ENCODE measurements at places on chromosomes 5 and 9.

GRCh38 chr9:129520082-129520481 is 100.8 kb downstream of the C9orf50 start:
- no peak for DNase-seq

GRCh38 chr9:6184749-6185645 is 30.6 kb upstream of the IL33 start:
- DNase-seq: no peak

DNA sequence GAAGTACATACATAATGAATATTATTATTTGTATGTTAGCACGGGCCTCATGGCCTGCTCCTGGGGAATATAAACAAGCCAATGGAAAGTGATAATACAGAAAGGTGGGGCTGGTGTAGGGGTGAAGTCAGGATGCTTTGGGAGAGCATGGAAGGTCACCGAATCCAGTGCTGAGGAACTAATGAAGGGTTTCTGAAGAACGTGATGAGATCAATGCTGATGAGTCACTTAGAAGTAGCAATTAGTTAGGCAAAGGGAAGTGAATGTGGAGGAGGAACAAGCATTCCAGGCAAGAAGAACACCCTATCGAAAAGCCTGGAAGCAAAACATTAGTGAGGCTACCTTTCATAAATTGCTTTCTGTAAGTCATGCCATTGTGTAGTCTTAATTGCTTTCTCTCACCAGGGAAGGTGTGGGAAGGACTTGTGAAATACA is 2.1 kb downstream of the ANXA1 start:
- no peak for DNase-seq

DNA sequence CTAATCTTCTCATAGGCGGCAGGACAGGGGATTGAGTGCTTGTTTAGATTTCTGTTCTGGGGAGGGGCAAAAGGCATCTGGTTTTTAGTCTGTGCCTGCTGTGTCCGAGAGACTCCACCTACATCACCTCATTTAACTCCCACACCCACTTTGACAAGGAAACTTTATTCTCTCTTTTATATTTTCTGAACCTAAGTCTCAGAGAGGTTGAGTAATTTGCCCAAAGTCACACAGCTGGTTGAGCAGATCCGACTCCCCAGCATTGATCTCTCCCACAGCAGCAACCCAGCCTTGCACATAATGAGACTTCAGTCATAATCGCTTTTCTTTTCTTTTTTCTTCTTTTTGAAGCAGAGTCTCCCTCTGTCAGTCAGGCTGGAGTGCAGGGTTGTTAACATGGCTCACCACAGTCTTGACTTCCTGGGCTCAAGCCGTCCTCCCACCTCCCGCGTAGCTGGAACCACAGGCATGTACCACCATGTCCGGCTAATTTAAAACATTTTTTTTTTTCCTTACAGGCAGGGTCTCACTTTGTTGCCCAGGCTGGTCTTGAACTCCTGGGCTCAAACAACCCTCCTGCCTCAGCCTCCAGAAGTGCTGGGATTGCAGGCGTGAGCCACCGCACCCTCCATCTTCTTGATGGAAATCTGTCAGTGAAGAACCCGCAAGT is 36.5 kb upstream of the ANKRD33B start:
- no peak for DNase-seq

- DNase-seq: no peak
Measured at GRCh38 chr5:13186177-13186576, 758.3 kb downstream of the DNAH5 start.

DNA sequence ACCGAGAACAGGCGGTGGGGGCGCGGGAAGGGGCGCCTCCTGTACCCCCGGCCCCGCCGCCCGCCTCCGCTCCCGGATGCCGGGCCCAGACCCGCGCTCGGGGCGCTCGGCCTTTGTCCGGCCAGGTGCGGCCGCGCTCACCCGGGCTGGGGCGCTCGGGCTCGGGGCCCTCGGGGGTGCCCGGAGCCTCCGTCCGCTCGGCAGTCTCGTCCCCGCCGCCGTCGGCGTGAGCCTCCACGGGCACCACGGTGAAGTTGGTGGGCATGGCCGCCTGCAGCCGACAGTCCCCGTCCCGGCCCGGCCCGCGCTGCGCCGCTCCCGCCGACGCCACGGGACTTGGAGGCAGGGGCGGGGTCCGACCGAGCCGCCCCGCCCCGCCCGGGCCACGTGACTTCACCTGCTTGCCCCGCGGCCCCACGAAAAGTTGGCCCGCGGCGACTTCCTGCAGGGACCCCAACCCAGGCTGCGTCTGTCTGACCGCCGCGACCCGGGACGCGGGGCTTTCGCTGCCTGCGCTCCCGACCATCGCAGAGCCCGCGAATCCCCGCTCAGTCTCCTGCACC is at the start of gene SLC12A7:
TSS of gene SLC12A7 (minus strand) at position 337 of the 563 bp plus-strand sequence. CDS start at position 265, 72 bp downstream.
- DNase-seq: peak; percentile 69

DNA sequence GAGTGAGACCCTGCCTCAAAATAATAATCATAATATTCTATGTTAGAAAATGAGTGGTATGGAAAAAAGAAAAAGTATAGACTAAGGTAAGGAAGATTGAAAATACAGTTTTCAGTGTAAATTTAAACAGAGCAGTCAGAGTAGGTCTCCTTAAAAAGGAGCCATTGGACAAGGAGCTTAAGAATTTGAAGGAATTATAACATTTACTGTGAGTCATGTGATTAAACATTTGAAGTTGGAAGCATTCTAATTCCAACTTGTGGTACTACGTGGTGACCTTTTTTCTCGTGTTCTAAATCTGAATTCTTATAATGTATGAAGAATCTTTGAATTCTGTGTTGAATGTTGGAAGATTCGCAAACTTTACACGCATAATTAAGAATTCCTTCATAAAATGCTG is 39.3 kb upstream of the TMEM171 start:
- DNase-seq: no peak

DNA sequence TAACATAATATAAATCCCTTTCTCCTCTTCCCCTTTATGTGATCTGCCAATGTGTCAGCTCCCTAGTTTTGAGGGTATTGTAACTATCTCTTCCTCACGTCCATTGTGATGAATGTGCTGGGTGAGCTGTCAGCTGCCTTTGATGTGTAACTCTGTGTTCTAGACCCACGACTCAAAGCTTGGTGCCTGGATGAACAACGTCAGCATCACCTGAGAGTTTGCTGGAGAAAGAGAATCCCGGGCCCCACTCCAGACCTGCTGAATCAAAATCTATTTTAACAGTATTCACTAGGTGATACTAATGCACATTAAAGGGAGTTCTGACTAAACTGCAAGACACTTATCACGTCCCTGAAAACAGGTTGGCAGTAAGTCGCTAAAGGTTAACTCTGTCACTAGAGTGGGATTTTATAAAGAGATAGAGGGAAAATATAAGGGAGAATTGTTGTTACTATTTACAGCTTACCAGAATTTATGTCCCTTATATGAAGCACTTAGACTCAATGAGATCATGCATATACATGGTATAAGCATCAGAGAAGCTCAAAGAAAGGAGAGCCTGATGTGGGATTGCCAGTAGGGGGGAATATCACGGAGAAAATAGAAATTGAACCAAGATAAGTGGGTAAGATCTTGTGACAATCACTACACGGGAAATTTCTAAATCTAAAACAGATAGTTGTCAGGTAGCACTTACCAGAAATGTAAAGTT is 423.8 kb upstream of the SLC30A5 start:
- DNase-seq: no peak

- DNase-seq: no peak
Measured at GRCh38 chr9:87799503-87799902, 73.6 kb downstream of the CTSL start.

GRCh38 chr5:150352244-150353031 is 5.1 kb upstream of the TCOF1 start:
- DNase-seq: no peak

DNA sequence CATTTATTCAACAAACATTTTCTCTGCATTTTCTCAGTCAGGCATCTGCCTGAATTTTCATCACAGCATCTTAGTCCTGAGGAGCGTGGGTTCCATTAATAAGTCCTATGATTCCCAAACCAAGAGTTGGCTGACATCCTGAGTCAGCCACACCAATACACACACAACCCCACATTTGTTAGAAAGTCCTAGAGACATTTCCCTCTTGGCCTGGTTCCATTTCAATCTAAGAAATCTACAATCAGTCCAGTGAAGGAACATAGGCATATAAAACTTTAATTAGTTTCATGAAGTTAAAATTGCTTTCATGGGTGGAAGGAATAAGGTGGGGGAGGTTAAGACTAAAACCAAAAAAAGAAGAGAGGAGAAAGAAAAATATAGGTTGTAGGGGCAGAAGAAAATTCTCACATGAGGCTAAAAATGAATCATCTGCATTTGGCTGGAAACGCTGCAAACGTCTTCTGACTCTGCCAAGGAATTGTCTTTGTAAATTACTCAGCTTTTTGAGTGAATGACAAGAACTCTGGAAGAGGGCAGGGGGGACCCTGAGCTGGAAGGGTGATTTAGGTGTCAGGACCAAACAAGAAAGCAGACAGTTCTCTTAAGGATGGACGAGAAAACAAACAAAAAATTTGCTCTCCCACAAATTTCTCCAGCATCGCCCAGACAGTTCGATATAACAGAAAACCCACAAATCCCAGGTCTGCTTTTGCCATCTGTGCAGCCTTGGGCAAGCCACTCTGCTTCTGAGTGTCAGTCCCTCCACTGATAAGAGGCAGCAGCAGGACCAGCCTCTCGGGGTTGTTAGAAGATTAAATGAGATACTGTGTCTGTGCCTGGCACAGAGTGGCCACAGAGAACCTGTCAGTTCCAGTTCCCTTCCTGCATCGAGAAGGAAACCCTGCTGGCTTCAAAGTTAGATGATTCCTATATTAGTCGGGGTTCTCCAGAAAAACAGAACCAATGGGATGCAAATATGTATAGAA is 289.7 kb downstream of the CDK5RAP2 start:
- no peak for DNase-seq

DNA sequence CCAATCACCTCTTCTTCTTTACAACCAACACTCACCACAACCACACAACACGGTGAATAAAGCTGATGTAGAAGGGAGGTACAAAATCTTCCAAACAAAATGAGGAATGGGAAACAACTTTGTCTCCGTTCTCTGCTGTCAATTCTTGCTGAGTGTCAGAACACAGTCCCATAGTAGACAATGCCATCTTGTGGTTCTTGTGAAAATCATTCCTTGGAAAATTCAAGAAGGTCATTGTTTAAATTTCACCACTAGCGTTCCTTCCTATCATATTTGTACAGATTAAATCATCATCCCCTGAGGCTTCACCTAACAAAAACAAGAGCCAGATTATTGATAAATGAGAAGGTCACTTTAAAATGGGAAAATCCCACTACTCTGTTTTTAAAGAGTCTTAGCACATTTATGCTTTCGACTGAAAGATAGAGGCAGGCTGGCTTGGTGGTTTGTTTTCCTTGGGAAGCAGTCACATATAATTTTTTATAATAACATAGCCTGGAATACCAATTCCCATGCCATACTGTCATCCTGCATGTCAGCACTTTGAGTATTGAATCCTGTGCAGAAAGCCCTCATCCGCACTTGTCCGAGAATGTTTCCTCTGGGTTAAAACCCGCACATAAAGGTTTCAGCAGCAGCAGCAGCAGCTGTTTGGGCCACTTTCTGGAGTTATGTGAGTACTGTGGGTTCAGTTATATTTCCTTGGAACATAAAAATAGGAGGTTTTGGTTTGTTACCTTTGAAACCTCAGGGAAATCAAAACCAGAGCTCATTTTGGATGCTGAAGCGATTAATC is 395.0 kb upstream of the SMARCA2 start:
- DNase-seq: no peak

DNA sequence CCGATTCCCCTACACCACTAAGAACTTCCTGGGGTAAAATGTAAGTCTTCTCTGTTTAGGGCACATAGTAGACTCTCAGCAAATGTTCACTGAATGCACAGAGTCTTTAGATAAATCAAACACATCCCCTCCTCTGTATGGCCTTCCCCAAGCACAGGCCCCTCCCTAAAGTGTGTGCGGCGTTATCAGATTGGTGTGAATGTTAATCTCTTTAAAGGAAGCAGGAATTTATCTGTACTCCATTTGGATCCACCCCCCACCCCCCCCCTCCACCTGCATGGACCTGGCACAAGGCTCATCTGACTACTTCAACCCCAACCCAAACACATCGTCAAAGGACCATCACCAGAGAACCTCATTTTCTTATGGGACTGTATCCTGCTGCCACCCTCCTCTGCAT is 6.3 kb downstream of the PCDH1 start:
- no peak for DNase-seq

GRCh38 chr9:17349831-17350230 is 215.0 kb downstream of the CNTLN start:
- DNase-seq: no peak

- DNase-seq: peak; percentile 13
Measured at GRCh38 chr9:88387552-88388202, 567 bp upstream of the SPIN1 start.

DNA sequence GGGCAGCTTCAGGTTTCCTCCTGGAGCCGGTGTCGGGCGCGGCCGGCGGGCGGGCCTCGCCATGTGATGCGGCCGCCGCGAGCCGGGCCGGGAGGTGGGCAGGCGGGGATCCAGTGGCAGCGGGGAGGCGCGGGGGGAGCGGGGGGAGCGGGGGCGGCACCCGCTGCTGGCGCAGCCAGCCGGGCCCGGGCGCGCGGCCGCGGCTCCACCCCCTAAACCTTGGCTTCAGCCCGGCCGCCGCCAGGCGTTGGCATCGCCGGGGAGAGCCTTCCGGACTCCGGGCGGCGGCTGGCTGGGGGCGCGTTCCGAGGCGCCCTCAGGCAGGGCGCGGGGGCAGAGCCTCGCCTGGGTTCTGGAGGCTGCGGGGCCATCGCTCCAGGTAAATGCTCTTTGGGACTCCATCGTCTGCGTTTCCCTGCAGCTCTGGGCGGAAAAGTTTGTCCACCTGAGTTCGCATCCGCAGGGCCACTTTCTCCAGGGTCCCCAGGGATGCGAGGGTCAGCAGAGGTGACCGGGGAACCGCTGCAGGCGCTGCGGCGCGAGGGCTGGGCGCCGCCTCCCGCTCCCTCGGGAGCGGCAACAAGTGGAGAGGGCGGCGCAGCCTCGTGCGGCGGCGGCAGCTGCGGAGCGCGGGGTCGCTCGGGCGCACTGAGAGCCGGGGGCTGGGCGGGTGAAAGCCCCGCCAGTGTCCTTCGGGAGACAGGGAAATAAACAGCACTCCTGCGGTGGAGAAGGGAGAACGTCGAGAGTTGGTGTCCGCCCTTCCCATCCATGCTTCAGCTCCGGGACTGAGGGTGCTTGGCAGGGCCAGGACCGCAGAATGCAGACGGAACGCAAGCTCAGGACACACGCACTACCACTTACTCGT is at the start of gene ARHGEF28:
TSS of gene ARHGEF28 (plus strand) at position 253 of the 868 bp plus-strand sequence. CDS start 58,656 bp downstream, outside the sequence.
- peak; percentile 21 for DNase-seq

DNA sequence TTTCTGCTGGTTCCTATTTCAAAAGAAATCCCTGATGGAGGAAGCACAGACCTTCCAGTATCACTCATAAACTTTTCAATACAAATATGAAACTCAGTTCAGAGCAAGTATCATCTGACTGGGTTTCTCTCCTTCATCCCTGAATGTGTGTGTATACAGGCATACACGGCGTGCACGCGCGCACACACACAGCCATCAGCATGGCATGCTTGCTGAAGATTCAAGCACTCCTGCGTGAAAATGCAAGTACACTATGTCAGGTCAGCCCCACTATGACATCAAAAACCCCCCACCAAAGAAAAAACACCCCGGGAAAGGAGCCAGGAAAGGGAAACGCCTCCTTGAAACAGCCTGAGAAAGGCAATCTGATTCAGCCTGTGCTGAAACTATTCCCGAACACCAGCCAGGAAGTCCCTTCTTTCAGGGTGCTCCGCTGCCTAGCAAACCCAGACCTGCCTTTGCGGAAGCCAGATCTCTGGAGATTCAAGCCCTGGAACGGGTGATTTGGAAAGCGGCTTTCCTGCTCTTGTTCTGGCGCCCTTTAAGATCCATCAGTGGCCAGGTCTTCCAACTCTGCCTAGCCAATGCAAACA is 831 bp downstream of the KLHL3 start:
- DNase-seq: no peak
